Sigmoid colon (tissue), 7 donors: ENCODE measurements at places on chromosomes 3 and 15. TPM values are rescaled to one million over a fixed set of nuclear protein-coding genes. Genes with fewer than 3 reads are reported as not detected.

Gene COL6A5
- not detected for polyA plus RNA-seq

Gene NANOGP8
- polyA plus RNA-seq, result not detected

Gene CBLB
- 9.6 TPM for polyA plus RNA-seq

Gene CACNA2D2
- 0.60 TPM for polyA plus RNA-seq

Gene PCSK6
- 4.2 TPM for polyA plus RNA-seq

Gene MED12L
- not detected for polyA plus RNA-seq

Gene LYZL4
- not detected for polyA plus RNA-seq

Gene NDN
- polyA plus RNA-seq, result 5.5 TPM

Gene GRK7
- 0.06 TPM for polyA plus RNA-seq

Gene PTH1R
- polyA plus RNA-seq, result 1.2 TPM

Gene SPESP1
- not detected for polyA plus RNA-seq

Gene GPR15
- 3.5 TPM for polyA plus RNA-seq

Gene PPP1R14D
- polyA plus RNA-seq, result 395 TPM

Gene NR2E3
- polyA plus RNA-seq, result not detected

Gene TCF12
- 13.2 TPM for polyA plus RNA-seq

Gene THSD4
- polyA plus RNA-seq, result 2.4 TPM

Gene LRTM1
- not detected for polyA plus RNA-seq

Gene HHLA2
- 97.8 TPM for polyA plus RNA-seq

Gene MEX3B
- 0.23 TPM for polyA plus RNA-seq

Gene NTRK3
- not detected for polyA plus RNA-seq

Gene CLSTN2
- 0.60 TPM for polyA plus RNA-seq

Gene GJD2
- polyA plus RNA-seq, result not detected

Gene LRRC49
- 10.2 TPM for polyA plus RNA-seq

Gene ZNF660
- 0.60 TPM for polyA plus RNA-seq

Gene CFAP100
- not detected for polyA plus RNA-seq

Gene PP2D1
- polyA plus RNA-seq, result not detected

Gene GOLGA8N
- 5.3 TPM for polyA plus RNA-seq

Gene GP5
- not detected for polyA plus RNA-seq

Gene FBXL2
- not detected for polyA plus RNA-seq

Gene TIMP4
- 5.4 TPM for polyA plus RNA-seq

Gene ADAMTS9
- 1.2 TPM for polyA plus RNA-seq

Gene NECTIN3
- polyA plus RNA-seq, result 1.8 TPM
